T-cell (primary cell): ENCODE measurements at places on chromosomes 2 and 18. TPM values are rescaled to one million over a fixed set of nuclear protein-coding genes. Genes with fewer than 3 reads are reported as not detected.

- H3K36me3 ChIP-seq: no peaks in the 10 kb centered on the region
- peaks cover 5% of the 10 kb centered on the region for H3K4me1 ChIP-seq
These were observed 45.6 kb upstream of the NRP2 start for GRCh38 chr2:205636549-205637319.

Gene FBLN7
- 66.3 TPM for total RNA-seq

DNA sequence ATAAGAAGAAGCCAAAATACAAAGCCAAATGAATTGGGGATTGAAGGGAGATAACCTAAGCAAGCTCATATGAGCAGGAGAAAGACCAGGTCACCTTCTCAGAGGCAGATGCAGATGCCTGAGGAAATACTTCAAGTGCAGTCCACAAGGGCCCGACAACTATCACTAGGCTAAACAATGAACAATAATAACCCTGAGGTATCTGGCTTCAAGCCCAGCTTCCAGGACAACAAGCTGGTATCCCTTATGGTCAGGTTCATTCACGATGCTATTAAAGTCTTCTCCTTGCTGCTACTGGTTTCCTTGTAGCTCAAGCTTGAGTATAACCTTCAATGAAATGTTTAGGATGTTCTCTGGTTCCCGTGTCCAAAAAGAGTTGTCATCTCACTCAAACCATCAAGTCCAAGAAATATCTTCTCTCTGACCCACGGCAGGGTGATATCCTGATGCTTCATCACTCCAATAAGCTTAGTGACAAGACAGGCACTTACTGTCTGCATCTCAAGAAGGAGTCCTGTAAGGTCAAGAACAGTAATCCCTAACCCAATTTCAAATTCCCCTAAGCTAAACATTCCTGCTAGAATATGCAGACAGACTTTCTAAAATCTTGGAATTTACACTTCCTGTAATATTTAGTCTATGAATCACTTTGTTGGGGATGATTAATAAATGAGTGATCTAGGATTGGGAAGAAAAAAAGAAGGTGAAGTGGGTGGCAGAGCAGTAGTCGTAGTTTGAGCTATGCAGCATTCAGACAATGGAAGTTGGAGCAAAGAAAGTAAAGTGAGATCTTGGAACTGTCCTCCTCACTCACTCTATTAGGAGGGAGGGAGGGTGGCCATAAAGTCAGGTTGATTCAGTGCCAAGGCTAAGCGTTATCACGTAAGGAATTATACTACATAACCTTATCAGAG, 33.1 kb downstream of the CHN1 start:
- H3K36me3 ChIP-seq: no peaks in the 10 kb centered on the region
- peaks cover 15% of the 10 kb centered on the region for H3K4me1 ChIP-seq
- DNase-seq: no peak
- no peak overlapping the region for H3K4me3 ChIP-seq
- H3K27ac ChIP-seq: no peak overlapping the region

DNA sequence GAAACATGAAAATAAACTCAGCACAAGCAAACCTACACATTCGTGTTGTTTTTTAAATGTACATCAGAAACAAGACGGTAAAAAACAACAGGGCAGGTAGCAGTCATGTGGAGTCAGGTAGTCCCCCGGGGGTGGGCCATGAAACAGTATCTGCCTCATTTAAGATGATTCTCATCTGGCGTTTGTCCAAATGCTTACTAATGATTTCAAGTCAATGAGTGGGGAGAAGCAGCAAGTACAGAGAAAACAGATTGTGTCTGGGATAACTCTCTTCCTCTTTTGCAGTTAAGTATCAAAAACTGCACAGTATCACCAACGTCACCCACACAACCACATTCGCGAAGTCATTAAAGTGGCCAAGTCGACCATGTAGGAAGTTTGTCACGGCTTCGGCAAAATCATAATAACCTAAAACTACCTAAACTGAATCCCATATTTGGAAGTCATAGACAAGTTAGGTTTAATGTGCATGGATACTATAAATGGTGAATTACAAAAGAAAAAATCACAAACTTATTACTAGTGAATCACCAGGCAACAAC, 1.3 kb downstream of the LAPTM4A start:
- H3K4me1 ChIP-seq: peaks cover 18% of the 10 kb centered on the region
- no peaks in the 10 kb centered on the region for H3K36me3 ChIP-seq
- DNase-seq: peak; percentile 42
